ENCODE measurements at places on chromosomes 5 and 9.
A peak's percentile ranks its signal among the peaks of the same experiment; 100 is the strongest.

- no peak for DNase-seq
These were observed 22.9 kb downstream of the TGFBI start for GRCh38 chr5:136051486-136052220.

- DNase-seq, result no peak
These were observed 688.2 kb downstream of the CETN3 start for GRCh38 chr5:89721353-89721752.

GRCh38 chr5:59097116-59097515, 514.2 kb downstream of the RAB3C start:
- peak; percentile 41 for DNase-seq

GRCh38 chr5:108801301-108801700, 53.6 kb downstream of the FER start:
- no peak for DNase-seq

DNA sequence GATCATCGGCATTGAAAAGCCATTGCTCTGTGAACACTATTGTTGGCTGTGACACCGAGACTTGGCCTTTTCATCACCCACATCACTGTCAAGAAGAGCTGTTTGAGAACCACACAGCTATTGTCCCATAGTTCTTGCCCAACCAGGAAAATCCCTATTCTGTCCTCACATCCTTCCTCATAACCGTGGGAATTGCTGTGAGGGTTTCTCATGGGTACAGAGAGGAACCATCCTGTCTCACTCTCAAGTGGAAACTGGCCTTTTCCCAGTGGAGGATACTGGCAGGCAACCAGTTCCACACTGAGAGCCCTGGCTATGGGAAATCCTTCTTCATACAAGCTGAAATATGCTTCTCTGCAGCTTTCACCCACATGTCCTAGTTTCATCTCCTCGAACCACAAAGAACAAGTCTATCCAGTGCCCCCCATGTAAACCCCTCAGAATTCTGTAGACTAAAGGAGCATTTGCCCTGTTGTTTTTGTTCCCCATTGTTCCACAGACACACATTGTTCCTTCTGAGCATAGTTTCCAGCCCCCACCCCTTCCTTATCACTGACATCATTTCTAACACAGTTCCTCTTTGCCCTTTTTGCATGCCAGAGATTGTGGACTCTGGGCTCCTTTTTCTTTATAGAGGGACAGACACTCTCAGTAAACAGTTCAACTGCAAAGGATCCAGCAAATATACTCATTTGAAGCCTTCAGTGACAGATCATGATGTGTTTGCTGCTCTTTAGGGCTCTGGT, 57.8 kb upstream of the C5orf46 start:
- DNase-seq, result no peak
